CD4-positive, alpha-beta T cell treated with Interferon alpha-2 for 1 hour (primary cell): ENCODE measurements at places on chromosomes 5 and 9.

DNA sequence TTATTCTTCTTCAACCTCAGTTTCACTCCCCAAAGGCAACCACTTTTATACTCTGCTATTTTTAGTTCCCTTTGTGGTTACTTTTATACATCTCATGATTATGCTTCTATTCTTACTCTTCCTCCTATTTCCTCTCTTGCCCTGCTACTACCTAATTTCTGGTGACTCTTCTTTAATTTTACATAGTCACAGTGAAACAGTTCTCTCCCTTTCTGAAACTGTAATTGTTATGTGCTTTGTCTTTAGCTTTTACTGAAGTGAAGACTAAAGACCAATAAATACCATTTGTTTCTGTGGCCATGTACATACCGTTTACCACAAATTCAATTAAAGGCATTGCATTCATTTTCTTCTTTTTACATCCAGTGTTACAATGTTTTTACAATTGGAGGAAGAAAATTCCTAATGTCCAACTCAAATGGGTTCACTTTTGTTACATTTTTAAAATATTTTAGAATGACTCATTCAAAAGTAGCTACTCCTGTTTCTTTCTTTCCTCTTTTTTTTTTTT lies 410.6 kb downstream of the PSAT1 start:
- DNase-seq, result no peak

DNA sequence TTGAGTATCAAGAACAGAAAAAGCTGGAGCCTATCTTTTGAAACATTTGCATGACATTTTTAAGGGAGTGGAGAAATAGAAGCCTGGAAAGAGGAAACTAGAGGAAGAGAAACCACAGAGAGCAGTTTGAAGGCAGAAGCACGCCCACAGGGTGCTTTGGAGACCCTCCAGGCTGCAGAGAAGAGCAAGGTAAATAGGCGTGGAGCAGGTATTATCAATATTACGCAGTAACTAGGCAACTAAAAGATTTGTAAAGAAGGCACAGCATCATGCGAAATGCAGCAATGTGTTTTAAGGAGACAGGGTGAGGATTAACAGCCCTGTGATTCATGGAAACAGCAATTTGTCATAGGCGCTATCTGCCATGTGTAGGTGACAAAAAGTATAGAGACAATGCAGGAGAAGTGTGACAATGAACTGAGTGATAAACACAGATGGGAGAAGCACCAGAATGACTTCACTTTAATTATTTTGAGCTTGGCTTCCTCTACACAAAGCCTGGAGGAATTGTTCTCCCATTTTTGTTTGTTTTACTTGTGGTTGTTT lies 281.2 kb downstream of the BRINP1 start:
- DNase-seq, result no peak

GRCh38 chr5:55608595-55609349 lies 74.0 kb upstream of the PLPP1 start:
- DNase-seq, result no peak

DNA sequence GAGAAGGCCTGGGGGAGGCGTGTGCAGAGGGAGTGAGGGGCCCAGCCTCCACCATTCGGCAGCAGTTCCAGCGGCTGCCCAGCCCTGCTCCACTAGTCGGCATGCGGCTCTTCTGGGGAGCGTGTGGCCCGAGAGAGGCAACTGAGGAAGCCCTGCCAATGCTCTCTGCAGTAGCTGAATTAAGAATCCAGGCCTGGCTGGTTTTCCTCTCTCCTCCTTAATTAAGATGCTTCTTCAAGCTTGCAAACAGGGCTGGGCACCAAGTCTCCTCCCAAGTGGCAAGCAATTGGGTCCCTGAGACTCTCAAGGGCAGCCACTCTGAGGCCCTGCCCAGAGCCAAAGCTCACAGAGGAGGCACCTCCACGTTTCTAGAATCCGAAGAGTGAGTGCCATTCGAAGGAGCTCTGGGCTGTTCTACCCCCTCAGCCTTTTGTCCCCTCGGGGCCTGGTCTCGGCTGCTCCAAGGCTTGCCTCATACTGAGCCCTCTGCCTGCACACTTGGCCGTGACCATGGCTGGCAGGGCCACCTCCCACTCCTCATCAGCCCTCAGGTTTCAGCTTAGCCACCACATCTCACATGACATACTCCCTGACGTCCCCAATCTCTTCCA lies 75.4 kb upstream of the LRRTM2 start:
- DNase-seq, result no peak

DNA sequence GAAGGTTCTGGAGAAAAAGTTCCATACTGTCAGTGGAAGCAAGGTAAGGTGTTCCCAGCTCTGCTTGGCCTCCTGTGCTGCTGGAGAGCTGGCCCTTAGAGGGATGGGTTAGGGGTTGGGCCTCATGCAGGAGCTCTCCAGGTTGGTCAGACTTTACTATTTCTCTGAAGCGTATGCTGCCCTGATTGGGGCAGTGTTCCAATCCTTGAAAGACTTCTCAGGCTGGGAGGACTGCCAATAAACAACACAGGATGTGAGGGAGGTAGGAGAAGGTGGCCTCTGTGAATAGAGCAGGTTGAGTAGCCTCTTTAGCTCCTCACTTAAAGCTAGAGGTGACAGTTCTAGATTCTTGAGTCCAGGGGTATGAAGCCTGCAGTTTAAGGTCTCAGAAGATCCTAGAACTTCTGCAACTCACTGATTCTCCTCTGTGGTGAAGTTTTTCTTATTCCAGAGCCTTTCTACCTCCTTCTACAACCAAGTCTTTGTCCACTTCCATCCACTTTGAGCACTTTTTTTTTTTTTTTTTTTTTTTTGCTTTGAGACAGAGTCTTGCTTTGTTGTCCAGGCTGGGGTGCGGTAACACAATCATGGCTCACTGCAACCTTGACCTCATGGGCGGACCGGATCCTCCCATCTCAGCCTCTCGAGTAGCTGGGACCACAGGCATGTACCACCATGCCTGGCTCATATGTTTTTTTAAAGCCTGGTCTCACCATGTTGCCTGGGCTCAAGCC lies 3.0 kb downstream of the HNRNPAB start:
- DNase-seq, result no peak

DNA sequence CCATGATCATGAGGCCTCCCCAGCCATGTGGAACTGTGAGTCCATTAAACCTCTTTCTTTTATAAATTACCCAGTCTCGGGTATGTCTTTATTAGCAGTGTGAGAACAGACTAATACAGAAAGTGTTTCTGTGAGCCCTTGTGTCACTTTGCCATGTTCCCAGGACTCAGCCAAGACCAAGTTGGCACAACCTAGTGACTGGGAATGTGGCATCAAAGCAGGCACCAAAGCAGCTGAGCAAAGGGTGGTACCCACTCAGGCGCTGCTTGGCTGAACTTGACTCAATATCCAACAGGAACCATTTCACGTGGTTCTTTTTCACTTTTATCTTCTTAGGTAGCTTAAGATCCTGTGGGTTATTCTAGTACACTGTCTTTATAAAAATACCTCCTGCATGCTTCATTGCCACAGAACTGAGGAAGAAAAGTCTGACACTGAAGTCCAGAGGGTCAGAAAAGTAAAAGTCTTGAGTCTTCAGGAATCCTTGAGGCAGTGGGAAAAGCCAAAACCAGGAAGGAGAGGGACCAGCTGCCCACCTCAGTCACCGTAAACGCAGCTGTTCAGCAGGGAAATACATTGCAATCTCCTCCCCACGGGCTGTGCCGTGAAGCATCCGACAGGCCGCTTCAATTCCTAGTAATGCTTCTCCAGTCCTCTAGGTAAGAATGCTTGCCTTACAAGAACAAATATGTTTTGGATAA lies 90.5 kb upstream of the RETREG1 start:
- DNase-seq, result no peak

DNA sequence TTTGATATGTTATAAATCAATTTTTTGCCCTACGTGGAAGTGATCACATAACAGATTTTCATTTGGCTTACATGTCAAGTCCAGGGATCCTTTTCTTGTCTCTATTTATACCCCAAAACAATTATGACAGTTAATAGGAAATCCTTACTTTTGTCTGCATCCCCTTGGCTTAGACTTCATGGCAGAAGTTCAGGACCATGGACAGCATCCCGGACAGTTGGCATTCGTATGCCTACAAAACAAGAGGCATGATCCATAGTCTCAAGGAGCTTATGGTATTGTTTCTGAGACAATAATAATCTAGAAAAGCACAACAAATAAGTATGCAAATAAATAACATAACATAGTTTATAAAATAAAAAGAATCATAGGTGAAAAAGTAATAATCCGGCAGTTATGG lies 214.3 kb upstream of the GRIA1 start:
- DNase-seq, result no peak
